ENCODE measurements at places on chromosomes 3 and 15.

DNA sequence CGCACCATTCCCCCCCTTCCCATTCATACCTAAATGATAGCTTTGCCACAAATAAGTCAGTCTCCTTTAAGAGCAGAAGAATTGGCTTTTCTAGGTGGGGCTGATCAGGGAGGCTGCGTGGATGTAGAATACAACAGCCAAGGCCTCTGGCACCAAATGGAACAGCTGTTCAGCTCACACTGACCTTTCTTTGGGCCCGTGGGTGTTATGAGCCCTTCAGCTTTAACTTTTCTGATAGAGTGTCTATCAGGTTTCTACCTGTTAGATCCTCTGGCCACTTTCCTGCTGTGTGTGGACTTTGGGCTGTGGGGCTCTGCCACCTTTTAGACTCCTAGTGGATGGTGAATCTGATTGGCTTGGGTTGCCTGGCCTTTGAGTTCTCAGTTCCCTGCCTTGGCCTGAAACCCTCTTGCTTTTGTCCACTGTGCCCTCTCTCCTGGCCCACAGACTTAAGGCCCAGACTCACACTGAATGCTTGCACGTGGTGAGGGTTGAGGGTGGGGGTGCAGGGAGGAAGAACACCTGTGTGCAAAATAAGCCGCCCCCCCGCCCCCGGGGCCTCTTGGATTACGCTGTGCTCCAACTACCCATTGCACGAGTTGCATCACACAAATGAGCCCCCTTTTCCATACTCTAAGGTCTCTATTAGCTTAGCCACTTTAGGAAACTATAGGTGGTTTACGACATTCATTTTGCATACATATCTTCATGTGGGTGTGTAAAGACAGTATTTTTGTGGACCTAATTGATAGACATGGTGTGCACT lies 1.3 kb upstream of the RFX7 start:
- no peak for DNase-seq

GRCh38 chr3:37014620-37015019 lies 21.3 kb downstream of the MLH1 start:
- DNase-seq, result no peak

GRCh38 chr15:25864966-25865365 lies 1.8 kb upstream of the ATP10A start:
- DNase-seq, result no peak

DNA sequence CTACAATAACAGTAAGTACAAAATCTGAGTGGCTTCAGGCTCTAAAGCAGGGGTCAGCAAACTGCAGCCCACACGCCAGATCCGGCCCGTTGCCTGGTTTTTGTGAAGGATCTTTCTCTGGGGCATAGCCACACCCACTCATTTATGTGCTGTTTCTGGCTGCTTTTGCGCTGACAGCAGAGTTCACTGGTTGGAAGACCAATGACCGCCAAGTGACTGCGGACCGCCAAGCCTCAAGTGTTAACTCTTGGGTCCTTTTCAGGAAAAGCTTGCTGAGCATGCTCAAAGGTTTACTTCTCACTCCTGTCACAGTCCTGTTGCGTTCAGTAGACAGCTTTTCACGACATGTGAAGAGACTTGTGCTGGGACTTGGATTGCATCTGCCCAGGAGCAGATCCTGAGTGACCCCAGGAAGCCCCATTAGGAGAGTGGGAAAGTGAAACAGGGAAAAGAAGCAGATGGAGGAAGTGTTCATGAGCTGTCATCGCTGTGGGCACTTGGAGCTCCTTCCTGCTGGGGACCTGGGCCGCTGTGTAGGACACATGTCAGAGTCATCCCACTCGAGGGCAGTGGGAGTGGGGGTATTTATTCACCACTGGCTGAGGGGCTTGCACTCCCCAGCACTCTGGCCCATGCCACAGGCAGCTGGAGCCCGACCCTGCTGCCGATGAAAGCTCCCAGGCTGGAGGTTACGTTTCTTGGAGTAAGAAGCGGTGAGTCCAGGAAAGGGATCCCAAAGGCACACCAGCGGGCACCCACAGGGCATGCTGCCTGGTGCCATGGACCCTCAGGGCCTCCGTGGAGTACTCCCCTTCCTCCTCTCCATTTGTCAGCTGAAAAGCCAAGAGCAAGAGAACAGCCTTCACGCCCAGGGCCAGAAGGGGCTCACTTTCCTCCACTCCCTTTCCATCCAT lies 249.1 kb downstream of the PLCL2 start:
- DNase-seq, result no peak

GRCh38 chr3:127431066-127431465 lies 143.2 kb upstream of the PRR20G start:
- DNase-seq, result no peak

- no peak for DNase-seq
Observed at GRCh38 chr3:53581671-53582070, 87.3 kb downstream of the CACNA1D start.

- DNase-seq, result no peak
Observed at GRCh38 chr3:43870120-43870519, 179.4 kb downstream of the ABHD5 start.

GRCh38 chr15:55151631-55152030 lies 45.1 kb downstream of the RSL24D1 start:
- peak; percentile 14 for DNase-seq

- DNase-seq, result no peak
Observed at GRCh38 chr3:138078901-138079344, 36.5 kb downstream of the DZIP1L start.

DNA sequence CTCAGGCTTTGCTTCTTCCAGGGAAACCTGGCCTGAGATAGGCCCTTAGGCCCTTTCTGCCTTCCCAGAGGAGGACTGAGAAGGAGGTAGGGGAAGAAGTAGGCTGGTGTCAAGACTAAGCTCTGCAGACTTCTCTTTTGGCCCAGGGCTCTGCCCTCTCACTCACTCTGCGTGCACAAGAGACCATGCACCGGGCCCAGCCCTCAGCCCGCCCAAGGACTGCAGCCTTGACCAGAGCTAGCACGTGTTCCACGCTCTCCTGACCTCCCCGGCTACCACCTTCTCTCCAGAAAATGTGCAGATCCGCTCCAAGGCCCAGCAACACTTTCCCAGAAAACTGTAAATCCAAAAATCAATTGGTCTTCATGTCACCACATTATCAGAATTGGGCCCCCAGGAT lies 59.8 kb downstream of the SEMA5B start:
- no peak for DNase-seq

DNA sequence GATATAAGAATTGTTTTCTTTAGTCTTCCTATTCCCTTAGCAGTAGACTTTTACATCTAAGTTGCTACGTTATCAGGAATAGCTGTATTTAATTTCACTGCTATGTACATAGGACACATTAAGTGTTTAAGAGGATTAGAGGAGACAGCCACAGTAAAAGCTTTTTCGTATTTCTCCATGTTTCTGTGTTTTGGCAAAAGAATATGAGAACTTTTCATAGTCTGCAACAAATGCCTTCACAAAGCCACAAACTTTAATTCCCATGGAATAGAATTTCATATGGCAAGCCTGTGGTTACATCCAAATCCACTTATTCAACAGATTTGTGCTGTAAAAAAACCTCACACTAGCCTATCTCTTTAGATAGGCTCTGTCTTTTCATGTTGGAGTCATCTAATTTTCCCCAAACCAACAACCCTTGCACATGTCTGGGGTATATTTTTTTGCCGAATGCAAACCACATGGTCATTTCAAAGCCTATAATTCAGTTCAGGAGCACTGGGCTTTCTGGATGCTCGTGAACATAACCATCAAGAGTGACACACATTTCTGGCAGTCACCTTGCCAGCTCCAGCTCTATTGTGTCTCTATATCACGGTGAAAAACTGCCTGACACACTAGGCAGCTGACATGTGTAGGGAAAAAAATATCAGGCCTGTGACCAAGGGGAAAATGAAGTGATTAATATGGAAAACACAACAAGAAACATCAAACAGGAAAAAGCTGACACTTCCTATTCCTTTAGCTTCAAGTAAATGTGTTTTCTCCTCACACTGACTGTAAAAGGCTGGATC lies 19.2 kb downstream of the PLD1 start:
- no peak for DNase-seq

GRCh38 chr3:122088531-122088930 lies 33.4 kb downstream of the CD86 start:
- no peak for DNase-seq

DNA sequence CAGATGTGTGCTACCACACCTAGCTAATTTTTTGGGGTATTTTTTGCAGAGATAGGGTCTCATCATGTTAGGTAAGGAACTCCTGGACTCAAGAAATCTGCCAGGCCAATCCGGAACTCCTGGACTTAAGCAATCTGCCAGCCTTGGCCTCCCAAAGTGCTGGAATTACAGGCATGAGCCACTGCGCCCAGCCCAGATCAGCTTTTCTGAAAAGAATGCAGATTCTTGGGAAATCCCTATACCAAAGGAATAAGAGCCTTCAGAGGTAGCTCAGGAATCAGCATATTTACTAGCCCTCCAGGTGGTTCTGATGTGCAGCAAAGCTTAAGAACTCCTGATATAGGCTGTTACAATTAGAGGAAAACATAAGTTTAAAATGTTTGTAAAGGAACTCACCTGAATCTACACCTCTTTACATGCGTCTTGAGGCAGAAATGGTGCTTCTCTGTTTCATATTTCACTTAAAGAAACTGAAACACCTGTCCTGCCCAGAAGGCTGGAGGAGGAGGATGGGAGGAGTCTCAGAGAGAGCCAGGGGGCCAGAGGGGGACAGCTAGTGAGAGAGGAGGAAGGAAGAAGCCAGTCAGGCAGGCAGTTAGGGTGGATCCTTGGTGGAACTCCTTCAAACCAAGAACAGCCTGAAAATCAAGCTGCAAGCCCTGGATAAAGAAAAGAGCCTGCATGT lies at the start of gene XCR1:
Gene XCR1, minus strand, starts transcription at position 463 of the 685 bp plus-strand sequence. CDS start 5,536 bp downstream, outside the sequence.
- no peak for DNase-seq

- no peak for DNase-seq
Observed at GRCh38 chr15:74844319-74845207, 1.6 kb upstream of the ULK3 start.

GRCh38 chr15:52148403-52148802 lies 35.8 kb upstream of the BCL2L10 start:
- no peak for DNase-seq

DNA sequence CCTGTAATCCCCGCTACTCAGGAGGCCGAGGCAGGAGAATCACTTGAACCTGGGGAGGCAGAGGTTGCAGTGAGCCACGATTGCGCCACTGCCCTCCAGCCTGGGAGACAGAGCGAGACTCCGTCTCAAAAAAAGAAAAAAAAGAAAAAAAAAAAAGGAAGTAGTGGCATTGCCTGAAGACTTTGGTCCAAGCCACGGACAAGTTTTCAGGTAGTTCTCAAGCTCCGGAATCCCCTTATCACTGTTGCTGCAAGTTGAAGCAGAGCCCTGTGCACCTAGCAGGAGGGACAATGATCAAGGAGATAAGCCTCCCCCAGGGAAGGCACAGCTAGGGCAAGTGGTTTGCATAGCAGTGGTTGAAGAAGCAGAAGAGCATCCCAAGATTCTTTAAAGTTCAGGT lies 97.6 kb downstream of the MEX3B start:
- DNase-seq, result no peak

DNA sequence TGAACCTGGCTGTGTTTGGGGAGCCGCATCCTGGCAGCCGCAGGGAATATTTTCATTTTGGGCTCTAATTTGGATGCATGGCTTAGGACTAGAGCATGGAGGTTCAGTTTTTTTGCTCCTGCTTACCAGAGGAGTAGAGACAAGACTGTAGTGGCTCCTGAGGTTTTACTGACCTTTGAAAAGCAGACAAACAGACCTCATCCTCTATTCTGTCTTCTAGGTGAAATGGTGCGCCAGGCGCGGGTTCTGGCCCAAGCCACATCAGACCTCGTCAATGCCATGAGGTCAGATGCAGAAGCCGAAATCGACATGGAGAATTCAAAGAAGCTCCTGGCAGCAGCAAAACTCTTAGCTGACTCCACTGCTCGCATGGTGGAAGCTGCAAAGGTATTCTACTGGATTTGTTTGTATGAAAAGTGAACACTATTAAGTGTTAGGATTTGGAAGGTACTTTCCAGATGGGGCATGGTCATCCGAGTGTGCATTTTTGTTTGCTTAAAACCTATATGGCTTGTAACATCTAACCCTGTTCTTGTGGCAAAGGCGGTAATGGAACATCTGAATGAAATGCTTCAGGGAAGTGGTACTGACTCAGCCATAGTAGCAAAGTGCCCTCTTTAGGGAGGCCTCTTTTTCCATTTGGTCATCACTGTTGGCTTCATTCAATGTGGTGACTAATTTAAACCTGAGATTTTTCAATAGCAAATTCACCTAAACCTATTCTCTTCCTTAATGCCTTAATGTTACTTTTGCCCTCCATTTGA lies 330.7 kb upstream of the TPM1 start:
- no peak for DNase-seq

GRCh38 chr3:197010556-197011351 lies 18.9 kb downstream of the MELTF start:
- DNase-seq, result no peak

GRCh38 chr15:83926116-83926515 lies 272.2 kb downstream of the ADAMTSL3 start:
- no peak for DNase-seq

- DNase-seq, result no peak
Observed at GRCh38 chr15:78620021-78620526, 722 bp downstream of the CHRNA3 start.

DNA sequence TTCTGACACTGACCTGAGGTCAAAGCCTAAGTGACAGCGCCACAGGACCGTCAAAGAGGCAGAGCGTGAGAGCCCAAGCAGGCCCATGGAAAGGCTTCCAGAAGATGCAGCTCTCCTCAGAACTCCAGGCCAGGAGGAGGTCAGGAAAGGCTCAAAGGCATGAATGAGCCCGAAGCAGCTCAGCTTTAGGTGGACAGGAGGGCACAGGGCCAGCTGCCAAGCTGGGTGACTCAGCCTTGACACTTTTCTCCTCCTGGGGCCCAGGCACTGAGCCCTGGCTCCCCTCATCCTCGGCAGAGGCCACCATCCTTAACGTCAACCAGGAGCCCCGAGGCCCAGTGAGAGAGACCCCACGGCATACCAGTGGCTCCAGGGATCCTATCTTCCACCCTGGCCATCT lies 62.9 kb downstream of the ADCY5 start:
- no peak for DNase-seq

DNA sequence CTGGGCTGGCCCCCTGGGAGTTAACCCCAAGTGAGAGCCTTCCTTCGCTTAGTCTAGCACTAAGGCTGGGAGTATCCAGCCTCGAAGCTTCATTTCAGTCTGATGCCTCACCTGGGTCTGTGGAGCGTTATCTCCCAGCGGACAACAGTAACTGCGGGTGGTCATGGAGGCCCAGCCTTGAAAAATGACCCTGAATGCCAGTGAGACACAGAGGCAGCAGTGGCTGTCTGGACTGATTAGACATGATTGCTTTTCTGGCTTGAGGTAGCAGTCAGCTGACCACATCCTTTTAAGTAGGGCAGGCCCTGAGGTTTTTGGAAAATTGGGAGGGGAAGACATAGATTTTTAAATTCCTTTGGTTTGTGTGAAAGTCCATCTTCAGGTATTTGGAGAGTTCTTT lies 28.2 kb upstream of the TRIM59 start:
- no peak for DNase-seq

- no peak for DNase-seq
Observed at GRCh38 chr15:74317820-74318375, 49.5 kb downstream of the CYP11A1 start.

DNA sequence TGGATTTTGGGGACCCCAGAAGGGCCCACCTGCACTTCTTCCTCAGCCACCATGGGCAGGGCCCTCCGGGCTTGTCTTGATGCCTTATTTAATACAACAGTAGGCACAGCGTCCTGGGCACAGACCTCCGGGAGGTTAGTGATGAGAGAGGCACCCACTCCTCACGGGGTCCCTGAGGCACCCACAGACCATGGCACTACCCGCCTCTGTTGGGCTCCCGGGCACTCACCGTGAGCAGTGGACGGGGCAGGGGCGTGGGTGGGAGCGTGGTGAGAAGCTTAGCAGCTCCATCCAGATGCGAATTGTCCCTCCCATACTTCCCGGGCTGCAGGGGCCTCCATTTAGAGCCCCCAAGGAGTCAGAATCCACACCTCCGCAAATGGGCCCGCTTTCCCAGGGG lies 317 bp upstream of the MESP2 start:
- DNase-seq, result no peak

All from left kidney (tissue), 8 donors.